ENCODE measurements at places on chromosomes 2 and 18.
A peak's percentile ranks its signal among the peaks of the same experiment; 100 is the strongest.

- no peak for DNase-seq
Measured at GRCh38 chr18:75346671-75347070, 80.8 kb downstream of the SMIM21 start.

DNA sequence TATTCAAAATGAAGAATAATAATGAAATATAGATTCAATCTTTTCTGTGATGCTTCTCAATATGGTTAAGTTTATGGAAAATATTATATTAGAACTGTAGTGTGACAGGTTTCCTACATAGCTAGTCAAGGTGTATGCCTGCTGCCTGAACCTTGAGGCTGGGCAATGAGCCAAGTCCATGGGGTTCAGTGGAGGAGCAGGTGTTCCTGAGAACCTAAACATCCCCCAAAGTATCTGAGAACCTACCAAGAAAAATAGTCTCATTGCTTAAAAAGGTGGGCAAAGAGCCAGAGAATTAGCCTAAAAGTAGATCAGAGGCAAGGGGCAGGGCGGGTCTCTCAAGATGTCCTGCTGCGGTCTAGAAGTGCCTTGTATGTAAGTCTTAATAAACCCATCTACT is 185.9 kb upstream of the SPHKAP start:
- no peak for DNase-seq

GRCh38 chr2:96409081-96409819 is 73.7 kb downstream of the NCAPH start:
- no peak for DNase-seq

DNA sequence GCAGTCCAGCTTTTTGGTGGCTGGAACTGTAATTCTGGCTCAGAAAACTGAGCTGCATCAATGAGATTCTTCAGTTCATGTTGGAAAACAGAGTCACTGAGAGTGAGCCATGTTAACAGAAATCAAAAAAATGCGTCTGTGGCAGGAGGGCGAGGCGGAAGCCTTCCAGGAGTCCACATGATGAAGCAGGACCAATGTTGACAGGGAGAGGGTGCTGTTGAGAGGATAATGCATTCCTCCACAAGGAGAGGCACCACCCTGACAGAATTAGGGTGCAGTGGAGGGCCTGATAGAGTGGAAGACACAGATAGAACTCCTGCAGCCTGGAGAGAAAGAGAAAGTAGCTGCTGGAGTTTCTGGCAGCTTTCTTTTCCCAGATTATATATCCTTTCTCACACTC is 111.5 kb downstream of the MGAT5 start:
- no peak for DNase-seq

DNA sequence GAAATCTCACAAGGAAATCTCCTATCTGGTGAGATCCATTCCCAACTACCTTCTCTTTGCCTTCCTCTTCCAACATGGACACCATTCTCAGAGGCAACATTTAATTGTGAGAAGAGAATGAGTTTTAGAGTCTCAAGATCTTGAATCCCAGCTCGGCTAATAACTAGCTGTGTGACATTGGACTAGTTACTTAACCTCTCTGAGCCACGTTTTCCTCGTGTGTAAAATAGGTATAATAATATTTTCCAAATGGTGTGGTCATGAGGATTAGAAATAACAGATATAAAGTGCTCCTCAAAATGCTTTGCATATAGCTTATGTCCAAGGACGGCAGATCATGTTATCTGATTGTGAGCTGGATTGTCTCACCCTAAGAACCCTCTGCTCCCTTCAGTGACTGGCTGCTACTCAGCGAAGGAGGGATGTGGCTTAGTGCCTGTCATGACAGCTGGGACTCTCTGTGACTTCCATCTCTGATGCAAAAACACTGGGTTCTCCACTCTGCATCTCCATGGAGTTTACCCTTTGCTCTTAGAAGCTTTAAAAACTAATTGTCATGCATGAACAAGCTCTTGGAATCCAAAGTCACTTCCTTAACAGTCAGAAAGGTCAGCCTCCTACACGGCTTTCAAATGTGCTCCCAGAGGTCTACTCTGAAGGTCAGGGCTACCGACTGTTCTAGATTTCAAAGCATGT is 38.4 kb upstream of the MRPL19 start:
- no peak for DNase-seq

DNA sequence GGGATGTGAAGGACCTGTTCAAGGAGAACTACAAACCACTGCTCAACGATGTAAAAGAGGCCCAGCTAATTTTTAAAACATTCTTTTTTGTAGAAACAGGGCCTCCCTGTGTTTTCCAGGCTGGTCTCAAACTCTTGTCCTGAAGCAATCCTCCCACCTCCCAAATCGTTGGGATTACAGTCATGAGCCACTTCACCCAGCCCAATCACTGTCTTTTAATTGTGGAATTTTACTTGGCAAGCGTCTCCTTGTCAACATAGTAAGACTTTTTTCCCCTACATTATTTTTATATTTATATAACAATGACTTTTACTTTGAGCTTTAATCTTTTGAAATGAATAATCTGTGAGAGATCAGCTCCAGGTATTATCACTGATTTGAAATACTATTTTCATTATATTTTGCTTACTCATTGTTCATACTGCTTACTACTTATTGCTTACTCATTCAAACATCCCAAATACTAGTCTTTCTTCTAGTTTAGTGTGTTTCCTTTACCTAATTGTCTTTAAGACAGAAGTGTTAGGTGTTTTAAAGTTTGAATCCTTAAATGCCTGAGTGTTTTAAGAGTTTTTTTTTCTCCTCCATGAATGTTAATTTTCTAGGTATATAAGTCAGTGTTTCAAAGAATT is 48.9 kb downstream of the PTPN4 start:
- DNase-seq, result no peak

GRCh38 chr2:161979490-161979889 is 94.5 kb downstream of the DPP4 start:
- peak; percentile 55 for DNase-seq

- DNase-seq, result no peak
Measured at GRCh38 chr18:67400502-67401117, 115.9 kb downstream of the DSEL start.

DNA sequence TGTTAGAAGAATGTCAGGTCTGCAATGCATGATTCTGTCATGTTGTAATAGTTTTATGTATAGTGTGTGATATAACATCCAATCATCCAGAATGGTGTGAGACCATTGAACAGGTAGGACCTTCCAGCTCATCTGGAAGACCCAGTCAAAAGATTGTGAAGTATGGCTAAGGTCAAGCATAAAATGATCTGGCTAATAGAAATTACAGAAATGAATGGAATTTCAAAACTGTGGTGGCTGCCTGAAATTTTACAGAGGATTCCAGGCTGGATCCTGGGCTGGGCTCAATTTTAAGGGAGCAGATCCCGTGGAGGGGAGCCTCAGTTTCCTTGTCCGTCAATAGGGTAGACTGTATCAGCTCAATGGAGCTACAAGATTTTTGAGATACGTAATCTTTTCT is 39.1 kb downstream of the ACKR3 start:
- no peak for DNase-seq

DNA sequence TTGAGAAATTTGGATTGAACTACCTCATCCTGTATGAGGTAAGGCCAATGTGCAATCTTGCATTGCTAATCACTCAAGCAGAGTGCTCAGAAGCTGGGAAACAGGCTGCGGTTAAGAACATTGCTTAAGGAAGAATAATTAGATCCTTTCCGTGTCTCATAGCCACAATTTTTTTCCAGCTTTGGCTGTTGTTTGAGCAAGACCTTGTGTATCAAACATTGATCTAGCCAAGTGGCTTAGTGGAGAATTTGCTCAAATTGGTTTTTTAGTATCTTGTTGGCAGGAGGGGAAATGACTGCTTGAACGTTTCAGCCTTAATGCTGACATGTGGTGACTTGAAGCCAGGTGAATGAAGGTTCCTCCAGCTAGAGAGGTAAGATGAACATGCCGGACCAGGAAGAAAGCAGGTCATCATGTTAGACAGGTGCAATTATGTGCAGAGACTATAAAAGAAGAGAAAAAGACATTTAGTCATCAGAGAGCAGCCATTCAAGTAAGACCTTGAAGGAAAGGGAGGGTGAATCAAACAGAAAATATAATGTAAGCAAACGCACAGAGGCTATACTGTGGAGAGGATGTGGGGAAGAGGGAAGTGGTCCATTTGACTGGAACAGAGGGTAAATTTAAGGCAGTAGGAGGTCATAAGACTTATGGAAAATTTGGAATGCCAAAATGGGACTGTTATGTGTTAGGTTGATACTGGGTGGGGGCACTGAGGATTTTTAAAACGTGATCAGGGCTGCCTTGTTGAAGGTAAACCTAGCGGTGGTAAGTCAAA is 98.9 kb upstream of the CYP1B1 start:
- no peak for DNase-seq

- DNase-seq, result no peak
Measured at GRCh38 chr2:201794294-201794693, 12.0 kb upstream of the CDK15 start.

DNA sequence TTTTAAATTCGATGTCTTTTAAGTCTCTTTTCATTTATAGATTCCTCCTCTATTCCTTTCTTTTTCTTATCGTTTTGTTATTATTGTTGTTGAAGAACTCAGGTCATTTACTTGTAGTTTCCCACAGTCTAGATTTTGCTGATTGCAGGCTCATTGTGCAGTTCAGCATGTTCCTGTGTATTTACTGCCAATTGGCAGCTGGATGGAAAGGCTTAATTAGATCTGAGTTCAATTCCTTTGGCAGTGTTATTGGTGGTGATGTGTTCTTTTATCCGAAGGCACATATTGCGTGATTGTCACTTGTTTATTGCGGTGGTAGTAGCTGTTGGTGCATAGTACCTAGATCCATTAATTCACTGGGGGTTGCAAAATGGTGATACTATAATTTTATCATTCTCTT is 180.7 kb downstream of the BABAM2 start:
- DNase-seq, result no peak

GRCh38 chr18:51192026-51192425 is 5.5 kb downstream of the MEX3C start:
- no peak for DNase-seq

- DNase-seq, result no peak
Measured at GRCh38 chr2:30293303-30293921, 62.1 kb downstream of the LBH start.

GRCh38 chr2:190576573-190576972 is 42.1 kb upstream of the NEMP2 start:
- no peak for DNase-seq

- DNase-seq, result no peak
Measured at GRCh38 chr2:230053753-230054478, 14.8 kb downstream of the SLC16A14 start.

- DNase-seq, result no peak
Measured at GRCh38 chr2:26933431-26934334, 36.8 kb upstream of the MAPRE3 start.

- DNase-seq, result peak; percentile 40
Measured at GRCh38 chr2:12607971-12608370, 108.8 kb upstream of the TRIB2 start.

DNA sequence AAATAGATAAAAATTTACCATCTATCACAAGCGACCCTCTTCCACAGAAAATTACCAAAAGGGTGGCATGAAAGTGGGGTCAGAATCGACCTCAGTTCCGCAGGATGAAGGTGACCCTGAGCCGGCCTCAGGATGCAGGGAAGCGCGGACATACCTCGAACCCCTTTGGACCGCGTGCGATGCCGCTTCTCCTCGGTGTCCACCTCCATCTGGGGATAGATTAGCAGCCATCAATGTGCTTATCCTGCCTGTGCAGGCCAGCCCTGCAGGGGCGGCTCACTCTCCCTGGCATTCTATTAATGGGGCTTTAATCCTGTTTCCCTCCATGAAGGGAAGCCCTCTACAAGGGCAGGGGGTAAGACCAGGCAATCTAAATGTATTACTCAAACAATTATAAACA is 235.3 kb upstream of the PXDN start:
- DNase-seq, result no peak

GRCh38 chr2:164913011-164913410 is 42.3 kb downstream of the SLC38A11 start:
- no peak for DNase-seq

GRCh38 chr2:1049691-1050090 is 99.0 kb downstream of the SNTG2 start:
- no peak for DNase-seq

GRCh38 chr2:238235856-238236255 is 4.0 kb downstream of the HES6 start:
- no peak for DNase-seq

- DNase-seq, result no peak
Measured at GRCh38 chr2:173881886-173882285, 83.3 kb downstream of the SP3 start.

DNA sequence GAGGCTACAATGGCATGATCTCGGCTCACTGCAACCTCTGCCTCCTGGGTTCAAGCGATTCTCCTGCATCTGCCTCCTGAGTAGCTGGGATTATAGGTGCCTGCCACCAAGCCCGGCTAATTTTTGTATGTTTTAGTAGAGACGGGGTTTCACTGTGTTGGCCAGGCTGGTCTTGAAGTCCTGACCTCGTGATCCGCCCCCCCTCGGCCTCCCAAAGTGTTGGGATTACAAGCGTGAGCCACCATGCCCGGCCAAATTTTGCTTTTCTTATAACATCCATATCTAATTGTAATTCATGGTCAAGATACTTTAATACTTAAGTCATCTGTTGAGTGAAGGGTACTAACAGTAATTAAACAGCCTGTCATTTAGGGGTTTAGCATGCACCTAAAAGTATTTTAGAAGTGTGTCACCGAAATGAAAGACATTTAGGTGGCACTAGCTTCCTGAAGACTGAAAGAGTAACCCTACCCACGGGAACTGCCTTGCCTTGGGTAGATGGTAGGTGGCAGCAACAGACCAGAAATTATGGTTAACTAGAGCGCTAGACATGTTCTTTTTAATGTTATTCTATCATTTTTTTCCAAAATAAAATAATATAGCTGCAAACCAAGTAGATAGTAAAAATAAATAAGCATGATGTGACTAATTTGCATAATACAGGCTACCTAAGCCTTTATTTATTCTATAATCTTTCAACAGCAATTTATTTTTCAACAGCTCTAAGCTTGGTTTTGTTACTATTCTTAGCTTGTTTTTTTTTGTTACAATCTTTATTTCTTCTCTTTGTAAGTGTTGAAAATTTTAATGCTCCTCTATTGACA is 8.6 kb upstream of the ACYP2 start:
- DNase-seq, result peak; percentile 62

DNA sequence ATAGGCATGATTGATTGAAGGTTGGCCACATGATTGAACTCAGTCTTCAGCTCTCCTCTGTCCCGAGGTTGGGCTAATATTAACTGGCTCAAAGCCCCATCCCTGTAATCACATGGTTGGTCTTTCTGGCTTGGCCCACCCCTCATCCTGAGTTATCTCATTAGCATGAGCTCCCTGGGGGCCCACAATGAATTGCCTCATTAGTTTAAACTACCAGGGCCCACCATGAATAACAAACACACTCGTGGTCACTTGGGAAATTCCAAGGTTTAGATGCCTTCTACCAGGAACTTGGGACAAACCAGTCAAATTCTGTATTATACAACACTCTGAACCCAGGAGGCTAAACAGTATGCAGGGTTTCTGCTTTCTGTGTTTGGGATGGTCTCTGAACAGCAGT is 121.7 kb upstream of the B3GNT2 start:
- DNase-seq, result no peak
